Stimulated activated CD4-positive, alpha-beta T cell treated with anti-CD3 and anti-CD28 coated beads, Interleukin-4, amount 100 ng/mL, for 48 hours (primary cell): ENCODE measurements at places on chromosomes 12 and 14.

DNA sequence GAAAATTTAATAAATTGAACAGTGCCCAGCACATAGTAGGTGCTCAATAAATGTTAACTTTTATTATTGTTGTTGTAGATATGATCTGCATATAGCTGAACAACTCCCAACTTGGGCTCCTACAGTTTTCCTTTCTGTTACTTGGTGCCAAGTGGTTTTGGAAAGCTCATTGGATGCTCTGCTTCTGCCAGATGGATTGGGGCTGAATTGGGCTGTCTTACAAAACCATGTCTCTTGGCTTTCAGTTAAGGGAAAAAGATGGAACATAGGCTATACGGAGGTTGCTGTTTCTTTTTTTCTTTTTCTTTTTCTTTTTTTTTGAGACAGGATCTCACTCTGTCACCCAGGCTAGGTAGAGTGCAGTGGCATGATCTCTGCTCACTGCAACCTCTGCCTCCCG is 140.7 kb upstream of the PWP1 start:
- no peak for DNase-seq

GRCh38 chr14:43087666-43088065 is 1419.4 kb downstream of the FSCB start:
- DNase-seq: no peak

GRCh38 chr12:113093409-113094101 is 37.0 kb downstream of the DTX1 start:
- no peak for DNase-seq

DNA sequence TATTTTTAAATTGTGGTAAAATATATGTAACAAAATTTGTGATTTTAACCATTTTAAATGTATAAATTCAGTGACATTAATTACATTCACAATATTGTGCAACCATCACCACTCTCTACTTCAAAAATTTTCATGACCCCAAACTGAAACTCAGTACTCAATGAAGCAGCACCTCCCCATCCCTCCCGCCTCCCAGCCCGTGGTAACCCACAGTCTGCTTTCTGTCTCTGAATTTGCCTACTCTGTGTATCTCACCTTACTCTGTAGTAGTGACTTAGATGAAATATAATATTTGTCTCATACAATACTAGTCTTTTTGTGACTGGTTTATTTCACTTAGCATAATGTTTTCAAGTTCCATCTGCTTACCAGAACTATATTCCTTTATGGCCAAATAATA is 36.2 kb downstream of the EML1 start:
- no peak for DNase-seq

DNA sequence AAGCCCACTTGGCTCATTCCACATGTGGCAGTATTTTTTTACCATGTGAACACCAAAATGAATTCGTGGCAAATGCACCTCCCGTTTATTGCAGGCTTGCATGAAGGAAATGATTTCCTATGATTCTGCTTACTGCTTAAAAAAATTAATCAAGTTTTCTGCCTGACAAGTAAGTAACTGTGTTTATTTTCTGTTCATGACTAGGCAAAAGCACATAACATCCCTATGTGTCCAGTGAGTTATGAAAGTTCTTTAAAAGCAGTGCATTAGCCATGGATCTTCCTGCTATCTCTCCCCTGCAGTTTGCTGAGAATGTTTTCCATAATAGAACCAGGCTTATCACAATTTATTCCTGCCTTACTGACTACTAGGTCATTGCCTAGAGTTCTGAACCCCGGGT is 20.4 kb downstream of the GPR65 start:
- DNase-seq: no peak

- no peak for DNase-seq
These were observed 55.4 kb downstream of the TMEM121 start for GRCh38 chr14:105581551-105582341.

DNA sequence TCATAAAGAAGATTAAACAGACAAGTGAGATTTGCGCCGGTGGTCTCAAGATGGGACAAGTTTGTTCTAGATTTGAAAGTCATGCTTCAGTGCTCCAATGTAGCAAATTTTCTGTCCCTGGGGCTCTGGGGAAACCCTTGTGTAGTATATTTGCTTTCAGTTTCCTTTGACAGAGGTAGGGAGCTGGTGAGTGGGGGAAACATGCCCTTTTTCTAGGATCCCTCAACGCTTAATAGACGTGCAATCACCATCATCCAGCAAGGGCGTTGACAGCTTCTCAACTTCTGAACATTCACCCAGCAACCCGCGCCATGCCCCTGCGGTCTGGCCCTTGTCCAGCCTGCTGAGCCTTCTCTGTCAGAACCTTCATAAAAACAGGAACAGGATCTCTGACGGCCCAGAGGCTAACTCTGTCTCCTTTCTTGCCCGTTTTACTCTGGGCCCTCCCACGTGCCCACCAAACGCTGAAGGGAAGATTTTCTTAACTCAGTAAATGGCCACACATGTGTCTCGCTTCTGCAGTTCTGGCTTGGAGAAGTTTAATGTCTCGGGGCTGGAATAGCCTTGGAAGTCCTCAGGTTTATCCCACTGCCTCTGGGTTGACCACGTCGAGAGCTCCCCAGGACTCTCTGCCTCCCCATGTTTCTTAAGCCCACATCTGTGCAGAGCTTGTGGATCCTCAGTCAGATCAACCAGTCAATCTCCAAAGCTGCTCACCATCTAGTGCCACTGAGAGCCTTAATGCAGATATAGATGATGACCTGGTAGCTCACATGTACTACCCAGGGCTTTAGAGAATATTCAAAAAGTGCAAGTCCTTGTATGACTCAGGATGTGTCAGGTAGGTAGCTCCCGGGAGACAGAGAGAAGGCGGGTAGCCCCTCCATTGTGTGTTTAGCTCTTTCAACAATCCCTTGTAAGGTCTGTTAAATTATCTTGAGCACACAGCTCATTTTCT is 58.1 kb upstream of the CCND2 start:
- peak; percentile 19 for DNase-seq
